Stimulated activated CD4-positive, alpha-beta T cell treated with anti-CD3 and anti-CD28 coated beads, Interleukin-15, amount 100 ng/mL, for 1 hour (primary cell): ENCODE measurements at places on chromosomes 1 and 21.
A peak's percentile ranks its signal among the peaks of the same experiment; 100 is the strongest.

GRCh38 chr1:183281039-183281438 lies 95.0 kb downstream of the LAMC2 start:
- no peak for DNase-seq

- DNase-seq, result no peak
Measured at GRCh38 chr1:197744979-197745378, 30.3 kb downstream of the DENND1B start.

- DNase-seq, result no peak
Measured at GRCh38 chr1:35460796-35461195, 96.4 kb downstream of the KIAA0319L start.

GRCh38 chr21:42616446-42616845 lies 37.0 kb upstream of the PDE9A start:
- no peak for DNase-seq

DNA sequence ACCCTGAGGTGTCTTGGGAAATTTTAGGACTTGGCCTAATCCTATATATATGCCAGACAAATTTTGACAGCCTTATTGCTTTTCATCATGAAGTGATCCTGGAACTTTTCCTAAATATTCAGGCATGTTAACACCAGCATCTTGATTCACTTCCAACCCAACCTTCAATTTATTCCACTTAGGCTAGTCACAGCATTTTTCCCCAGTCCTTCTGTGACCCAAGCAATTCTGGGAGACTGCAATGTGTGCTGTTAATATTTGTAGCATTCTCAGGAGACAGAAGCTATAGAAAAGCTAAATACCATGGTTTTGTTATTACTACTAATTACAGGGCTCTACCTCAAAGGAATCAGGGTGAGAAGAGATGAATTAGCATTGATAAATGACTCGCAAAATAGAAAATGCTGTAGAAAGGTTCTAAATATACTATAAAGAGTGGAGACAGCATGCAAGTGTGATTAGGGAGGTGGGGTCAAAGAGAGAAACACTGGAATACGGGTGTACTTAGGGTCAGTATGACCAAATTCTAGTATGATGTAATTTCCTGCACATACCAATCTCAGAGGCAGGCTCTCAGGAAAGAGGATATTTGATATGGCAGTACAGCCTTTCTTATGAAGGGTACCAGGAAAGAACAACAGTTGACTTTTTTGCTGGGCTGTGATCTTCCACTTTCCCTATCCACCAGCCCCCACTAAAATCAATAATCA lies 29.1 kb downstream of the PRRX1 start:
- no peak for DNase-seq

- DNase-seq, result no peak
Measured at GRCh38 chr1:82950606-82951200, 1048.2 kb downstream of the TTLL7 start.

DNA sequence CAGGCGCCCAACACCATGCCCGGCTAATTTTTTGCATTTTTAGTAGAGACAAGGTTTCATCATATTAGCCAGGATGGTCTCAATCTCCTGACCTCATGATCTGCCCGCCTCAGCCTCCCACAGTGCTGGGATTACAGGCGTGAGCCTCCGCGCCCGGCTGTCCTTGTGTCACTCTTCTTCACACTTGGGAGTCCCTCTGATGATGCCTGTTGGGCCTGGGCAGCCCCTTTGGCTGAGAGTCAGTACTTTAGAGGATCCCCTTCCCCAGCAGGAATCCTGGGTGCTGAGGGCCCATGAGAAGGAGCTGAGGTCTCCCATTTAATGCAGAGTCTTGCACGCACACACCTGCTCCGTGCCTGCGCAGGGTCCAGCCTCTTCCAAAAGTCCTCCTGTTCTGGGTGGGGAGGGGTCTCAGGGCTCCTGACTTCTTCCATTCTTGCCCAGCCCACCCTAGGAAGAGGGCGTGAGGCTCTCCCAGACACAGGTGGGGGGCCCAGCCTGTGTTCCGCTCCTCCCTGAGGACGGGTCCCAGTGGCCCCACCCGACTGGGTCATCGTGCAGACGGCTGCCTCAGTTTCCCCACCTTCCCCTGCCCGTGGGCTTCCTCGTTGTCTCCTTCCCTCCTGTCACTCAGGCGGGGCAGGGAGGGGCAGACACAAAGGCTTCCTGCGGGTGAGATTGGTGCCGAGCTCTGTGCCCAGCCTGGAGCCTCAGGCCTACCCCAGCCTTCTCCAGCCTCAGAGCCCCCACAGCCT lies 3.9 kb downstream of the TTLL10 start:
- DNase-seq, result no peak

DNA sequence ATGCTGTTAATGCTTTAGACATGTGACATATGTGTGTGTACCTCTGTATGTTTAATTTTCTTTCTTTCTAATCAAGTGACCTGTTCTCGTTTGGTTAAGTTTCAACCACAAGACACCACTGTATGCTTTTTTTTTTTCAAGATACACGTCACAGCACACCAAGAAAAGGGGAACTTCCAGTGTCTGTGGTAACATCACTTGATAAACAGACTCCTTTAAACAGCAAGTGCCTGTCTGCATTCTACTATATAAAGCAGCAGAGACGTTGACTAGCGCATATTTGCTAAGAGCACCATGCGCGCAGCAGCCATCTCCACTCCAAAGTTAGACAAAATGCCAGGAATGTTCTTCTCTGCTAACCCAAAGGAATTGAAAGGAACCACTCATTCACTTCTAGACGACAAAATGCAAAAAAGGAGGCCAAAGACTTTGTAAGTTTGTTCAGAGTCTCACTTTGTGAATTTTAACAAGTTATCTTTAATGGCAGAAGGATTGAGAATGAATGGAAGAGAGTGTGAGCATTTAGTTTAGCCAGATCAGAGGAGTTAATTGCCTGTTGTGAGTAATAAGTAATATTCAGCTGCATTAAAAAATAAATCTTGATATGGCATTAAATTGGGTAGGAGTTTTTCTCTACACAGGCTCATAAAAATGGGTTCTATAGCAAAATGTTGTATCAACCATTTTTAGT lies at the start of gene RGS1:
Gene RGS1, plus strand, starts transcription at position 275 of the 691 bp plus-strand sequence. Its CDS starts 20 bp downstream, at position 295.
- DNase-seq, result peak; percentile 32

DNA sequence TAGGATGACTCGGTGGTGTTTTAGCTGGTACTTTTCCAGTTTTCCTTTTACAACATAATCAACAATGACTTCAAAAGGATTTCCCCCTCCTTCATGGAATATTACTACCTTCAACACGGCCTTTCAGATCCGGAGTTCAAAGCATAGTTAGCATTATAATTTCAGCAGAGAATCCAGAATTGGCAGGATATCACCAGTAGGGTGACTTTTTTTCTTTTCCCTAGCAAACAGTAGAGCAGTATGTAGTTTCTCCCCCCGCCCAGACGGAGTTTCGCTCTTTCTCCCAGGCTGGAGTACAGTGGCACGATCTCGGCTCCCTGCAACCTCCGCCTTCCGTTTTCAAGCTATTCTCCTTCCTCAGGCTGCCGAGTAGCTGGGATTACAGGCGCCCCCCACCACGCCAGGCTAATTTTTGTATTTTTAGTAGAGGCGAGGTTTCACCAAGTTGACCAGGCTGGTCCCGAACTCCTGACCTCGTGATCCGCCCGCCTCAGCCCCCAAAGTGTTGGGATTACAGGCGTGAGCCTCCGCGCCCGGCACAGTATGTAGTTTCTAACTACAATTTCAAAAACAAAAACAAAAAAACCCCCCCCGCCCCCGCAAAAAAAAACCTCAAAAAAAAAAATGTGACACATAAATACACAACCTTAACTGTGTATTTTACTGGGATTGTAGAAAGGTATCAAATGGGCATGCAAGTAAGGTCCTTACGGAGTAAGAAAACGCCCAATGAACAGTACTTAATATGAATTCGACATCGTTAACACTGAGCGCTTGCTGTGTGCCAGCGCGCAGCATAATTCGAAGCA lies 1.5 kb upstream of the COX20 start:
- DNase-seq, result peak; percentile 43

GRCh38 chr1:232111611-232112010 lies 485.0 kb downstream of the DISC1 start:
- DNase-seq, result no peak

DNA sequence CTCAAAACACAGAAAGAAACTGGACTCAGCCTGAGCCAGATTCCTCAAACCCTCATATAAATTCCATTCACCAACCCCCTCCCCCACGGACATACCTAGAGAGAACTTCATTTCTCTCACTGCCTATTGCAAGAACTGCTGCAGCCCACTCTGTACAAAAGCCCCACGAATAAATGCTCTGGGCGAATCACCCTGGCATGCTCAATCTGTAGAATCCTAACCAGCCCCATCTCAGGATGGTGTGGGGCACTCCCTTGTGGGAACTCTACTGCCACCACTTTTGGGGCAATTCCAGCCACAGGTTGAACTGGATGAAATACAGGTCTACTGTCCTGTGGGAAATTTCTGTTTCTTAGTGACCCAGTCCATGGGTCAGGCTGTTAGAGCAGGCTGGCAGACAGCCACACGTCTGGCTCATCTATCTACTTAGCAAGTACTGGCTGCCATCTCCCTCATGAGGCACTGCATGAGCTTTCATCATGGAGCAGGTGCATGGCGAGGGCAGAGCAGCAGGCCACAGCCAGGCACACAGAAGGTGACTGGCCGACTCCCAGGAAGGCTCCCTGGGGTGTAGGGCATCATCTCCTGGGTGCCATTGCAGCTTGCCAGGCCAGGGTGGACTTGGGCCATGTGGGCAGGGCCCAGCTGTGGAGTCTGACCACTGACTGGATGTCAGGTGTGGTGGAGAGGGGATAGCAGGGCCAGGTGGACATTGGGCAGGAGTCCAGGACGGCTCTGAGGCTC lies 1.6 kb upstream of the C1orf35 start:
- DNase-seq, result no peak

GRCh38 chr1:28482138-28482537 lies 23.7 kb upstream of the RCC1 start:
- DNase-seq, result no peak

DNA sequence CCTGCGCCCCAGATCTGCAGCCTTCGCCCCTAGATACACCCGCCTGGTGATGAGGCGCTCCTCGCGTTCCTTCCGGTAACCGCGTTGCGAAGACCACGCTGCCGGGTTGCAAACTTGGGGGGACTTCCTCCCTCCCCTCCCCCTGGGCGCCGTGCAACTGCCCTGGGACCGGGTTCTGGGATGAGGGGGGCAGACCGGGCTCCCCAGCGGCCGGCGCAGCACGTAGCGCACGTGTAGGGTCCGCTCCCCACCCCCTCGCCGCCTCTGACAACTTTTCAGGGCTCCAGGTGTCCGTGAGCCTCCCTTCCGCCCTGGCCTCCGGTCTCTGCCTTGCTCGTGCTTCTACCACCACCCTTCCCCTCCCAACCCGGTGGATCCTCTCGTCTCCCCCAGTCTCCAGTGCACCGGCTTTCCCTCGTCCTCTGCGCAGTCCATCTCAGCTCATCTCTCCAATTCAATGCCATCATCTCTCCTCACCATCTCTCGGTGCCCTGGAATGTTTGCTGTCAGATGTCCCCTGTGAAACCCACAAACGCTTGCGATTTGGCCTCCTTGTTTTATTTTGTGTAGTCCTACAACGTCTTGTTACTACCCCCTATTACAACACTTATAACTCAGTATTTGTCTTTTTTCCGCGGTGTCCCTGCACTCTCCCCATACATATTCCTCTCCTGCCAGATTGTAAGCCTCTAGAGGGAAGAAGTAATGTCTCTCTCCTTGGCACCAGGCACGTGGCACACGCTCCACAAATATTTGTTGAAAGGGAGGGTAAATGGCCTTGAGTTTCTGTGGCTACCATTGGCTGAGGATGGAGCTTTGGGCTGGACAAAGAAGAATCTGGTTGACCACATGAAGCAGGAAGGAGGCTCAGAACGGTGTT lies 782 bp downstream of the PCAT6 start:
- no peak for DNase-seq

GRCh38 chr1:28369371-28370238 lies at the start of gene PHACTR4:
PHACTR4 (plus strand) TSS chr1:28369740; CDS start chr1:28407448, 37,708 bp downstream.
- DNase-seq, result peak; percentile 69

- DNase-seq, result no peak
Measured at GRCh38 chr1:202145068-202145743, 669 bp upstream of the ARL8A start.

- peak; percentile 24 for DNase-seq
Measured at GRCh38 chr1:234722904-234723720, 113.1 kb upstream of the IRF2BP2 start.

- DNase-seq, result peak; percentile 30
Measured at GRCh38 chr1:147627435-147628110, 42.8 kb downstream of the ACP6 start.

DNA sequence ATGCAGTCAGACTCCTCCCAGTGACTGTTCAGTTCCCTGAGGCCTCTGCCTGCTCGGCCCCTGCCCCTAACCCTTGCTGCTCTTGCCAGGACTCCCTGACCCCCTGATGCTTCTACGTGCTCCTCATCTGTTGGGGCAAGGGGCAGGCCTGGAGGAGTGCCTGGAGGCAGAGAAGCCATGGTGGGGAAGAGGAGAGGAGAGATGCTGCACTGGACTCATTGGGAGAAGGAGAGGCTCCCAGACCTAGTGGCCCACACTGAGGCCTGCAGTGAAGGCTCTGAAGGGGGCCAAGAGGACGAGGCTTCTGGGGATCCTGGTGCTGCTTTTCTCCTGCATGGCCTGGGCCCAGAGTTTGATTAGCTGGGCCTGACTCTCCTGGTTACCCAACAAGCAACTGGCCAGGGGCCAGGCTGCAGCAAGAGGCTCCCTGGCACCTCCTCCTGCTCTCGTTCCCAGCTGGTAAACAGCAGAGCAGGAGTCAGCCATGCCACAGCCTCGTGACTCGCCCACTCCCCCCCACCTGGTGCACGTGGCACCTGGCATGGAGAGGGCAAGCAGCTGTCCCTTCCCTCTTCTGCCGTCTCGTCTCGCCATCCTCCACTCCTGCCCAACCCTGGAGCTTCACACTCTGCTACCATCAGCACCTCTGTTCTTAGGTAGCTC lies 847 bp upstream of the RORC start:
- no peak for DNase-seq

DNA sequence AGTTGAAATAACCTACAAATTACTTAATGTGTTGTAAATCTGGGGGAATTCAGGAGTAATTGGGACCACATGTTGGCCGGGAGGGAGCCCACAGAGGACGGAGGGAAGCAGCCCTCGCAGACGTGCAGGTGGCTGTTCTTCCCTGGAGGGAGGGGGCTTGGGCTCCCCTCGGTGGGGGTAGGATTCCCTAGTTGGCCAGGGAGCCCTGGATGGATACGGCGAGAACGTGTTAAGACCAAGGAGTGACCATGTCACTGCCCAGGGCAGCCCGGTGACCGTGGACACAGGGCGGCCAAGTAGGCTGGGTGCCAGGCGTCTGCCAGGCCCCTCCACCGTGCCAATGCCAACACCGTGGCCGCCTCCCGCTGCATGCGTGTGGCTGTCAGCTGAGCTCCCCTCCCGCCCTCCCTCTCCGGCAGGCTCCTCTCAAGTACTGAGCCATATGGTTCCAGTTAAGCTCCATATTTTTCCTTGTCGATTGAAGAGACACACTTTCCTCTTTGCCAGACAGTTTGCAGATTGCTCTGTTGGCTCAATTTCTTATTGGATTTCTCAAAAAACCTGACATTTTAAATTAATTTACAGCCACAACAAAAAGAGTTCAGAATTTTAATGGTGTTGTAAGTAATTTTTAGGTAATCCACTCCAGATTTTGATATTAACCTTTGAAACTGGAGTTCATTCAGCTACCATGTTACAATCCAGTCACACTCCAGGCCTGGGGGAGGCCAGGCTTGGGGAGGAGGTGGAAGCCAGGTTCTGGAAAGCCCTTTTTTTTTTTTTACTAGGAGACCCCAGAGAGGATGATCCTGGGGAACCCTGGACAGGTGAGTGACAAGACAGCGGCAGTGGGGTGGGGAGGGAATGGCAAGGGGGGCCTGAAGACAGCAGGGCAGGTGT lies 71.2 kb downstream of the CASZ1 start:
- no peak for DNase-seq
